HuH-7 (cell line): ENCODE measurements at places on chromosomes 4 and X.

GRCh38 chr4:162661913-162662312 lies 498.1 kb upstream of the FSTL5 start:
- DNase-seq = no peak

DNA sequence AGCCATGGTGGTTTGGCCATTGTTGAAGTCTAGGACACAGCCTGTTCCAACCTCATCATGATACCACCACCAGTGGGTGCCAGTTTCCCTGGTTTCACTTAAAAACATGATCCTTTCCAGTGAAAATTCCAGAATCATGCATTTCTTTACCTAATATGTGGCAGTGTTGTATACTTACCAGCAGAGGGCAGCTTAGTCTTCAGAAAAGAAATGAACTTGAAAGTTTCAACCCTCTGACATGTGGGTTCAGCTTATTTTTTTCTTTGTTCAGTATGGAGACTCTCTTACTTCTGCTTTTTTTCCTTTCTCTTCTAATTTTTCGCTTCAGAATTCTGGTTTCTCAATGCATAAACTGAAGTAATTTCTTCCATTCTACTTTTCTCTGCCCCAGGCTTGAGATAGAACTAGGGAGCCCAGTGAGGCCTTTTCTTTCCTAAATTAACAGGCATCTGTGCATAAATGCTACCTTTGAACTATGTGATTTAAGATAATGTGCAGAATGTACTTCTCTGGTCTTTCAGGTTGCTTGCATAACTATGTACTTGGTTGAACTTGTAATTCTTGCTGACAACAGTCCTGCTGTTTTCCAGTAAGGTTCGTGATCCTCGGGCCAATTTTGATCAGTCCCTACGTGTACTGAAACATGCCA lies 10.7 kb downstream of the LIAS start:
- DNase-seq = peak; percentile 55

DNA sequence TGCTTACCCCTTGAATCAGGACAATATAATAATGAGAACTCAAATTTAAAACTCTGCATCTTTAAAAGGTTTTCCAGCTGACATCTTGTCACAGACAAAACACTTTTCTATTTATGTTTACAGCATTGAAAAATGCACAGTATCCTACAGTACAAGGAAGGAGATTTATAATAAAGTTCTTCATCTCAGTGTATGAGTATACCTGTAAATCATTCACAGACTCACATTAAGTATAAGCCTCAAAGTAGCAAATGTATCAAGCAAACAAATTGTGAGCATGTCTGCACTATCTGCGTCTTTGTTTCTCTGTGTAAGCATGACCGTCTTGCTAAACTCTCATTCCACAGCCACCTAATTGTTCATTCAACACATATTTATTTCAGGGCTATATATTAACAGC lies 52.8 kb downstream of the PPP1R2C start:
- DNase-seq = no peak

- DNase-seq = no peak
Observed at GRCh38 chrX:74924449-74925224, 615 bp downstream of the NEXMIF start.

DNA sequence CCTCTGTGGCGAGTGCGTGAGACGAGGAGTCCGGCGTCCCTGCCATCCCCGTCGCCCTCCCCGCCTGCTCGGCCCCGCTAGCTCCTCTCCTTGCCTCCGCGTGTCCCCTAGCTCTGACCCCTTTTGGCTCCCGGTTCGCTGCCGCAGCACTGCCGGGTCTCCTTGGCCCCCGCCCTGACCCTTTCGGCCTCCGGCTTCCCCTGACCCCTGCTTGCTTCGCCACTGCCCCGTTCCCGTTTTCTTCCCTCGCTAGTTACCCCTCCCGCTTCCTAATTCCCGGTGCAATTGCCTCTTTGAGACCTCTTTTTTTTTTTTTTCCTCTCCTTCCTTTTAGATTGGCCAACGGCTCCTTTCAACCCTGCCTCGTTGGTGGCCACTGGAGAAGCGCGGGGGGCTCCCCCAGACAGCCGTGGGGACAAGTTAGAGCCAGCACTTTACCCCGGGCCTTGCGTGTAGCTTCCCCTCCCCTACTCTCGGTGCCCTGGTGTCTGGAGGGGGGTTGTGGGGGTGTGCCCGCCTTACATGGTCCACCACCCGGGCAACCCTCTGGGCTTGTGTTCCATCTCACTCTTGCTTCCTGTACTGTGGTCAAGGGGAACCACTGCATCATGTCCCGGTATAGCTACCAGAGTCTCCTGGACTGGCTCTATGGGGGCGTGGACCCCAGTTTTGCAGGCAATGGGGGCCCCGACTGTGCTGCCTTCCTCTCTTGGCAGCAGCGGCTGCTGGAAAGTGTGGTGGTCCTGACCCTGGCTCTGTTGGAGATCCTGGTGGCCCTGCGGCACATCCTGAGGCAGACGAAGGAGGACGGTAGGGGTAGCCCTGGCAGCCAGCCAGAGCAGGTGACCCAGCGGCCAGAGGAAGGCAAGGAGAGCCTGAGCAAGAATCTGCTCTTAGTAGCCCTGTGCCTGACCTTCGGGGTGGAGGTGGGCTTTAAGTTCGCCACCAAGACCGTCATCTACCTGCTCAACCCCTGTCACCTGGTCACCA lies 548 bp downstream of the TMEM164 start:
- peak; percentile 8 for DNase-seq

- DNase-seq = no peak
Observed at GRCh38 chr4:185399466-185399865, 2.8 kb downstream of the ANKRD37 start.

- DNase-seq = no peak
Observed at GRCh38 chr4:153916273-153916755, 127.4 kb upstream of the SFRP2 start.
